ENCODE measurements at places on chromosomes 13 and 19. TPM values are rescaled to one million over a fixed set of nuclear protein-coding genes. Genes with fewer than 3 reads are reported as not detected.

- no peak overlapping the region for H3K4me3 ChIP-seq
- no peaks in the 10 kb centered on the region for H3K4me1 ChIP-seq
- H3K27ac ChIP-seq: no peak overlapping the region
- peaks cover 2% of the 10 kb centered on the region for H3K27me3 ChIP-seq
- no peaks in the 10 kb centered on the region for H3K36me3 ChIP-seq
These were observed 459.2 kb downstream of the FGF14 start for GRCh38 chr13:101942535-101943157.

DNA sequence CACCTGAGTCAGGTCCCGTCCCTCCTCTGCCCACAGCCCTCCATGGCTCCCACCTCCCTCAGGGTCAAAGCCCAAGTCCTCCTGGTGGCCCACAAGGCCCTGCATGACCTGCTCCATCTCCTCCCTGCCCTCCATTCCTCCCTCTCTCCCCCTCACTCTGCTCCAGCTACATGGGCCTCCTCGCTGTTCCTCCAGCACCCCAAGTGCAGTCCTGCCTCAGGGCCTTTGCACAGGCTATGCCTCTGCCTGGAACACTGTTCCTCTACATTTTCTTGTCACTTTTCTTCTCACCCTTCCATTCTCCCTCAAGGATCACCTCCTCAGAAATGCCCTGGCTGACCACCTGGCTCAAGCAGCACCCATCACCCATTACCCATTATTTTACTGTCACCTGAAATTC lies 41.5 kb downstream of the PTPRS start:
- H3K4me1 ChIP-seq: no peaks in the 10 kb centered on the region
- no peak overlapping the region for H3K4me3 ChIP-seq
- no peak for DNase-seq
- no peak overlapping the region for H3K27ac ChIP-seq
- H3K36me3 ChIP-seq: peaks cover 6% of the 10 kb centered on the region

DNA sequence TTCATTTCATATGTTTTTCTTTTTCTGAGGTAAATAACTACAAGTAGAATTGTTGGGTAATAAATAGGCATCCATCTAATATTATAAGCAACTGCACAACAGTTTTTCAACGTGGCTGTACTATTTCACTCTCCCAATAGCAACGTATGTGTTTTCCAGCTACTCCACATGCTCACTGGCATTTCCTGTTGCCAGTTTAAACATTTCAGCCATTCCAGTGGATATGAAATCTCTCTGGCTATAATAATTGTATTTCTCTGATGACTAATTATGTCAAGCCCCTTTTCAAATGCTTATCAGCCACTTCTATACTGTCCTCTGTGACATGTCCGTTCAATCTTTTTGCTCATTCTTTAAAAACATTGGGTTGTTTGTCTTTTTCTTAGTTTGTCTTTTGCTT lies 26.8 kb upstream of the ALOX5AP start:
- peaks cover 13% of the 10 kb centered on the region for H3K27me3 ChIP-seq
- no peak overlapping the region for H3K4me3 ChIP-seq
- DNase-seq: no peak
- H3K27ac ChIP-seq: no peak overlapping the region
- no peaks in the 10 kb centered on the region for H3K4me1 ChIP-seq
- H3K36me3 ChIP-seq: no peaks in the 10 kb centered on the region

SMIM24 gene
- total RNA-seq: 1.3 TPM

DNA sequence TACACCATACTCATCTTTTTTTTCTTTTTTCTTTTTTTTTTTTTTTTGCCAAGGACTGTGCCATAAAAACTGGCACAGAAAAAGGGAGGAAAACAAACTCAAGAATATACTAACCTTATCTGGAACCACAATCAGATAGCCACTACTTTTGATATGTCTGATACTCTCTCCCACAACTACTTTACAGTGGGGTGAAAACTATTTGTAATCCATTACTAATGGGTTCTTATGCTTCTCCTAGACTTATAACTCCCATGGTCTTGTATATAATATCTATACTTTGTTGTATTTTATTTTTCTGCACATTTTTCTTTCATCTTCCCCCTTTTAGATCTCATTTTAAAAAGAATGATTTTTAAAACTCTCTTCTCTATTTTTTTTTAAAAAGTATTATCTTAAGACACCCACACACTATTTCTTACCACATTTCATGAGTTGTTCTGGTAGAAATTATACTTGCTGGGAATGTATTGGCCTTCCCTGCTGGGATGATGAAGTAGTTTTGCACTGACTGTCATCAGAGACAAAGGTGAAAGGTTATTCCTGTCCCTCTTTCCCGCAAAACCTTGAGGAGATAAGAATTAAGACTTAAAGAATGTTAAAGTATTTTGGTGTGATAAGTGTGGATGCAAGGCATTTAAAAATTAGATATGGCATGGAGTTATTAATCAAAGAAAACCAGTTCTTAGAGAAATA lies 146.7 kb upstream of the KLF12 start:
- H3K4me3 ChIP-seq: no peak overlapping the region
- H3K4me1 ChIP-seq: no peaks in the 10 kb centered on the region
- H3K27me3 ChIP-seq: peaks cover 15% of the 10 kb centered on the region
- no peak overlapping the region for H3K27ac ChIP-seq

- peaks cover 65% of the 10 kb centered on the region for H3K4me1 ChIP-seq
- H3K27ac ChIP-seq: no peak overlapping the region
These were observed 317.8 kb downstream of the ATP8A2 start for GRCh38 chr13:25689539-25689938.

DNA sequence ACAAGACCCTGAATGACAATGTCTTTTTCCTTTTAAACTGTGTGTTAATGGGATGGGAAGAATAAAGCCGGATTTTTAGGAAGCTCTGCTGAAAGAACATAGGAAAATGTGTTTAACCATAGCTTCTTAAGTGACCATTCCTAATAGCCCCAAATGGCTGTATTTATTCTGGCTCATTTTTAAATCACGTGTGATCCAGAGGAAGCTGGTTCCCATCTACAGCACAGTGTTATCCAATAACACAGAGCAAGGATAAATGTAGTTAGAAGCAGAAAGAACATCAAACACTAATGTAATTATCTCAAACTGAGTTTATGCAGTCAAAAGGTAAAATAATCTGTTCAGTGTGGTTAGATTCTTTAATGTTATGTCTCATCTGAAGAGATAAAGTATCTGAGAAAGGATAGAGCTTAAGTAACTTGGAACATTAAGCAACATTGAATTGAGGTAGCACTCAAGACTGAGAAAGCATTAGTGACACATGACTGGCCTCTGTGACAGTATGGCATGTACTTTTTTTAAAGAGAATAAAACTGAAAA lies 853.3 kb downstream of the GPC5 start:
- no peak for DNase-seq
- H3K27ac ChIP-seq: no peak overlapping the region
- H3K36me3 ChIP-seq: no peaks in the 10 kb centered on the region
- no peaks in the 10 kb centered on the region for H3K27me3 ChIP-seq
- no peak overlapping the region for H3K4me3 ChIP-seq

DNA sequence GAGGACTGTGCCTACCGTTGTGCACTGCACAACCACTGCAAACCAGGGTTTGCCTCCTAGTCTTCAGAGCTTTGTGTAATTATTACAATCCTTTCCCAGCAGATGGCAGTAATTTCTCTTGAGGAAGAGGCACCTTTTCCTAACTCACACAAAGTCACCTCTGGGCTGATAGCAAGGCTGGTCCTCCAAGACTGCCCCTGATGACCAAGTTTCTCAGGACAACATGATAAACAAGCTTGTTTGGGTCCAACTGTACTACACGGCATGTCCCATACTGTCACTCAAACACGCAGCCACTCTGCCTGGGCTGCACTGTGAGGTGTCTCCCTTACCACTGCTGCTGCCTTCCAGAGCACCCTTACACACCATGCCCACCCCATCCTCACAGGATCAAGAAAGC lies 39.3 kb downstream of the RFXAP start:
- DNase-seq: no peak
- no peak overlapping the region for H3K27ac ChIP-seq
- H3K4me3 ChIP-seq: no peak overlapping the region
- H3K4me1 ChIP-seq: peaks cover 2% of the 10 kb centered on the region
- H3K27me3 ChIP-seq: no peaks in the 10 kb centered on the region

DNA sequence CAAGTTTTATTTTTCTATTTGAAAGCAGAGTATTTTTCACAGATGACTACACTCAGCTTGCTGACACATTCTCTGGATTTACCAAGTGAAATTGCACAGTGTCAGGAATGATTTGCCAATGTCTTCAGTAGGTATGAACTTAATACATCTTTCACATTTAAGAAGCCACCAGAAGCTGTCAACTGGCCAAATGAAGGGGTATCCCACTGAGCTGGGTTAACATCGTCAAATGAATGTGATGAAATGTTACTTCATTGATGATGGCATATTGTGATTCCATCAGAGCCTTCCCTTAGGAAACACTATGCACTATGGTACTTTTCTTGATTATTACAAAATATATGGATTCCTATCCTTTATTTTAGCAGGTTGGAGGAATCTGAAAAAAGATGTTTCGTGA lies 592.3 kb downstream of the FGF9 start:
- H3K4me1 ChIP-seq: peaks cover 19% of the 10 kb centered on the region
- peaks cover 2% of the 10 kb centered on the region for H3K36me3 ChIP-seq
- H3K27ac ChIP-seq: no peak overlapping the region
- no peak overlapping the region for H3K4me3 ChIP-seq
- no peak for DNase-seq
- no peaks in the 10 kb centered on the region for H3K27me3 ChIP-seq

DNA sequence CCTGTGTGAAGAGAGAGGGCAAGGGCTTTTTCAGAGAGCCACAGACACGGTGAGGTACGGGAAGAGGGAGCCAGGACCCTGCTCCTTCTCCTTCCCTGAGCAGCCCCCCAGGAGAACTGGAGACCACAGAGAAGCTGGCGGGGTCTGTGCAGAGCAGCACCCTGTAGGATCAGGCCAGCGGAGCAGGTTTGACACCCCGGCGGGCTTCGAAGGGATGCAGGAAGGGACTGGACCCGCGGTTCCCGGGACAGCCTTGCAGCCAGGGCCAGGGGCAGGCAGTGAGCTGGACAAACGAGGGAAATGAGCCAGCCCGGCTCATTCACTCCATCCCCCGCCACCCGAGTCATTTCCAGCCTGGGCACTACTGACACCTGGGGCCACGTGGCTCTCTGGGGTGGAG lies 22.2 kb downstream of the CPAMD8 start:
- peaks cover 16% of the 10 kb centered on the region for H3K36me3 ChIP-seq
- no peaks in the 10 kb centered on the region for H3K27me3 ChIP-seq
- no peak for DNase-seq

GRCh38 chr19:34120846-34121639 lies 51.3 kb upstream of the LSM14A start:
- no peak for DNase-seq
- H3K27ac ChIP-seq: no peak overlapping the region
- H3K4me1 ChIP-seq: peaks cover 5% of the 10 kb centered on the region
- peaks cover 4% of the 10 kb centered on the region for H3K27me3 ChIP-seq
- H3K36me3 ChIP-seq: no peaks in the 10 kb centered on the region

- DNase-seq: no peak
- H3K27me3 ChIP-seq: peaks cover 19% of the 10 kb centered on the region
- H3K27ac ChIP-seq: no peak overlapping the region
- H3K36me3 ChIP-seq: no peaks in the 10 kb centered on the region
- H3K4me1 ChIP-seq: no peaks in the 10 kb centered on the region
- no peak overlapping the region for H3K4me3 ChIP-seq
These were observed 11.0 kb downstream of the COMP start for GRCh38 chr19:18780081-18780480.

DNA sequence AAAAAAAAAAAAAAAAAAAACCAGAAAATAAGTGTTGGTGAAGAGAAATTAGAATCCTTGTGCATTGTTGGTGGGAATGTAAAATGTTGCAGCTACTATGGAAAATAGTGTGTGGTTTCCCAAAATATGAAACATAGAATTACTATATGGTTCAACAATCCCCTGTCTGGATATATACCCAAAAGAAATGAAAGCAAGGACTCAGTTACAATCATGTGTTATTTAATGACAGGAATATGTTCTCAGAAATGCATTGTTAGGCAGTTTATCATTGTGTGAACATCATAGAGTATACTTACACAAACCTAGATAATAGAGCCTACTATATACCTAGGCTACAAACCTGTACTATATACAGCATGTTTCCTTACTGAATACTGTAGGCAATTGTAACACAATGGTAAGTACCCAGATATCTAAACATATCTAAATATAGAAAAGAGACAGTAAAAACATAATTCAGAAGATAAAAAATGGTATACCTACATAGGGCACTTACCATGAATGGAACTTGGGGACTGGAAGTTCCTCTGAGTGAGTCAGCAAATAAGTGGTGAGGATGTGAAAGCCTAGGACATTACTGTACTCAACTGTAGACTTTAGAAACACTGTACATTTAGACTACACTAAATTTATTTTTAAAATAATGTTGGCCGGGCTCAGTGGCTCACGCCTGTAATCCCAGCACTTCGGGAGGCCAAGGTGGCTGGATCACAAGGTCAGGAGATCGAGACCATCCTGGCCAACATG lies 25.7 kb upstream of the SLC7A1 start:
- H3K4me3 ChIP-seq: no peak overlapping the region
- peaks cover 4% of the 10 kb centered on the region for H3K27me3 ChIP-seq
- no peaks in the 10 kb centered on the region for H3K4me1 ChIP-seq
- H3K36me3 ChIP-seq: no peaks in the 10 kb centered on the region
- DNase-seq: no peak
- H3K27ac ChIP-seq: no peak overlapping the region

ZNF470 gene
- 8.0 TPM for total RNA-seq

GRCh38 chr13:97239306-97239705 lies 17.2 kb downstream of the MBNL2 start:
- peaks cover 60% of the 10 kb centered on the region for H3K4me1 ChIP-seq
- H3K27me3 ChIP-seq: peaks cover 3% of the 10 kb centered on the region
- H3K36me3 ChIP-seq: peaks cover 14% of the 10 kb centered on the region
- no peak overlapping the region for H3K27ac ChIP-seq

ZNF549 gene
- 11.6 TPM for total RNA-seq

- no peaks in the 10 kb centered on the region for H3K4me1 ChIP-seq
- peaks cover 9% of the 10 kb centered on the region for H3K27me3 ChIP-seq
- H3K36me3 ChIP-seq: no peaks in the 10 kb centered on the region
- no peak overlapping the region for H3K4me3 ChIP-seq
These were observed 11.9 kb downstream of the MEIS3 start for GRCh38 chr19:47407417-47407774.

- H3K4me1 ChIP-seq: no peaks in the 10 kb centered on the region
- DNase-seq: peak; percentile 64
- H3K4me3 ChIP-seq: no peak overlapping the region
- no peak overlapping the region for H3K27ac ChIP-seq
These were observed 35.7 kb upstream of the MATK start for GRCh38 chr19:3821857-3822364.

DNA sequence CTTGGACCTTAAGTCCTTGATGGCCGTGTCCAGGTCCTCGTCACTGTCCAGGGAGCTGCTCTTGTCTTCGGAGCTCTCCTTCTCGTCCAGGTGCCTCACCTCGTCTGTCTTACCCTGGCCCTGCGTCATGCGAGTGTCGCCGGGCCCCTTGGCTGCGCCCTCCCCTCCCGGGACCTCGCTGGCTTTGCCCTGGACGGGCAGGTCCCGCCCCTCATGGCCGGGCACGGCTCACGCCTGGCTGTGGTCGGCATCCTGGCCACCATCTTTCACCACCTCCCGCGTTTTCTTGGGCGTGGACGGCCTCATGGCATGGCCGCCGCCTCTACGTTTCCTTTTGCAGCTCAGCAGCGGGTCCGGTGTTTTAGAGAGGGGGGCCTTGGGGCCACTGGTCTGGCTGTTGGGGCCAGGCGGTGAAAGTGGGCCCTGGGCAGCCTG lies 14.8 kb downstream of the RB1 start:
- DNase-seq: no peak
- H3K27ac ChIP-seq: no peak overlapping the region
- no peak overlapping the region for H3K4me3 ChIP-seq

GRCh38 chr19:48926909-48927308 lies 6.6 kb upstream of the DHDH start:
- H3K36me3 ChIP-seq: peaks cover 3% of the 10 kb centered on the region
- no peaks in the 10 kb centered on the region for H3K4me1 ChIP-seq
- H3K27me3 ChIP-seq: peaks cover 6% of the 10 kb centered on the region
- no peak overlapping the region for H3K27ac ChIP-seq
